ENCODE measurements at places on chromosomes 2 and 18.

- DNase-seq, result no peak
Measured at GRCh38 chr2:144414324-144414845, 105.5 kb downstream of the ZEB2 start.

- no peak for DNase-seq
Measured at GRCh38 chr2:109304242-109304641, 175.2 kb downstream of the SH3RF3 start.

GRCh38 chr18:46679846-46680598 is 23.0 kb upstream of the LOXHD1 start:
- no peak for DNase-seq

DNA sequence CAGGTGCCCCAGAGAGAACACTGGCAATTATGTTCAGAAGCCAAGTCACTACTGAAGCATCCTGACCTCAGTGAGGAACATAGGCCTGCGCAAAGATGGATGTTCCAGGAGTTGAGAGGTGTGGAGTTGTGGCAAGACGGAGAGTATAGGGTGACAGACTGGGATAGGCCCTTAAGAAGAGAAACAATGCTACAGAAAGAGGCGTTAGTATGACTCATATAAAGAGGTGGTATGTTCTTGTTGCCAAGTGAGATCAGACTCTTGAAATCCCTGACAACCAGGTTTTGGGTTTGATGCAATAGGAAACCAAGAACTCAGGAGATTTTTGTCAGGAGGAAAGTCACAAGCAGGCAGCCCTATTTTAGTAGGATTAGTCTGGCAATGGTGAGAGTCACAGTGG is 185.6 kb downstream of the RIT2 start:
- DNase-seq, result no peak

GRCh38 chr18:54532222-54532621 is 58.8 kb upstream of the DYNAP start:
- DNase-seq, result no peak

- no peak for DNase-seq
Measured at GRCh38 chr2:222318712-222319585, 20.2 kb upstream of the PAX3 start.

- no peak for DNase-seq
Measured at GRCh38 chr18:8871489-8871888, 166.1 kb downstream of the MTCL1 start.

GRCh38 chr2:141508086-141508752 is 622.6 kb downstream of the LRP1B start:
- DNase-seq, result no peak

DNA sequence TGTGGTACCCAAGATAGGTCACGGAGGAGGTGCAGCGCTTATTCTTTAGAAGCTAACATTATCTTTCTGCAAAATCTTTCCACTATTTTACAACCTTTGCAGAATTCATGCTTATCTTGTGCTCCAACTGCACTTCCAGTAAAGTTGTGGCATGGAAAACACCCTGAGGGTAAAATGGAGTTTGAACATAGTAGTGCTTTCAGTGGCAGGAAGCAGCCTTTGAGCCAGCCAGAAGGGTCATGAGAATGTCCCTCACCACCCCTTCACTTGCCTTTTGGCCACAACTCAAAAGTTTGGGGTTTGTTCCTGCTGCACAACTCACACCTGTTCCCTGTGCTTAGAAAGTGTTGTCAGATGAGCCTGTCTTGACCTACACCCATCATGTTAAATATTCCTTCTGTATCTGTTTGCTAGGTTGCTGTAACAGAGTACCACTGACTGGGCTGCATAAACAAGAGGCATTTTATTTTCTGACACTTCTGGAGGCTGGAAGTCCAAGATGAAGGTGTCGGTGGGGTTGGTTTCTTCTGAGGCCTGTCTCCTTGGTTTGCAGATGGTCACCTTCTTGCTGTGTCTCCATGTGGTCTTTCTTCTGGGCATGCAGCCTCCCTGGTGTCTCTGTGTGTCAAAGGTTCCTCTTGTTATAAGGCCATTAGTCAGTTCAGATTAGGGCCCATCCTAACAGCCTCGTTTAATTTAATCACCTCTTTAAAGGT is 194.1 kb downstream of the SMAD7 start:
- no peak for DNase-seq

DNA sequence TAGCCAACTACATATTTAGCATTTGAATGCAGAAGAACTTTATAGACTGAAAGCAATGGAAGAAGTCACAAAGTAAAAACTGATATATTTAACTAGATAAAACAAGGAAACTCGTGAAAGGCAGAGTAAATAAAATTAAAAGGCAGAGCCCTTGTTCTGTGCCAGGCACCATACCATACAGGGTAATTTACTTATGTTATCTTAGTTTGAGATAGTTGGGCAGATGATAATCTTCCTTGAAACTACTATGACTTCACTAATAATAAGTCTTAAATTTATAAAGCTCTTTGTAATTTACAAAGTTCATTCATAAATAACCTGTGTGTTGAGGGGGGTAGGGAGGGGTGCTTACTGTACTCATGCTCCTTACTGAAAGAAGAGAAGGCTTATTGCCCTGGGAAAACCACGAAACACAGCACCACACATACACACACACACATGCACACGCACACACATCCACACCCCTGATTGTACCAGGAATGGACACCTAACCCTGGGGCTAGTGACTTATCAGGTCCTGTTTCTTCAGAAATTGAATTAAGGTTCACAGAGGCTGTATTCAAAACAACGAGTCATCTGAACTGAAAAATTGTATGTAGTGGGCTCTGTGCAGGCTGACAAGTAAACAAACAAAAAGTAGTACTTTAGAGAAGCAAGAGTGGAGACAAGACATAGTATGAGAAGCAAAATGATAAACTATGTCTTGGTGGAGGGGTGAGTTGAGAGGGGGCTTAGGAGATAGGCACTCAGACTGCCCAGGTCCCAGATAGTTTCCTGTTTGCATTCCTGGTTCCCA is 38.1 kb downstream of the AGFG1 start:
- no peak for DNase-seq

DNA sequence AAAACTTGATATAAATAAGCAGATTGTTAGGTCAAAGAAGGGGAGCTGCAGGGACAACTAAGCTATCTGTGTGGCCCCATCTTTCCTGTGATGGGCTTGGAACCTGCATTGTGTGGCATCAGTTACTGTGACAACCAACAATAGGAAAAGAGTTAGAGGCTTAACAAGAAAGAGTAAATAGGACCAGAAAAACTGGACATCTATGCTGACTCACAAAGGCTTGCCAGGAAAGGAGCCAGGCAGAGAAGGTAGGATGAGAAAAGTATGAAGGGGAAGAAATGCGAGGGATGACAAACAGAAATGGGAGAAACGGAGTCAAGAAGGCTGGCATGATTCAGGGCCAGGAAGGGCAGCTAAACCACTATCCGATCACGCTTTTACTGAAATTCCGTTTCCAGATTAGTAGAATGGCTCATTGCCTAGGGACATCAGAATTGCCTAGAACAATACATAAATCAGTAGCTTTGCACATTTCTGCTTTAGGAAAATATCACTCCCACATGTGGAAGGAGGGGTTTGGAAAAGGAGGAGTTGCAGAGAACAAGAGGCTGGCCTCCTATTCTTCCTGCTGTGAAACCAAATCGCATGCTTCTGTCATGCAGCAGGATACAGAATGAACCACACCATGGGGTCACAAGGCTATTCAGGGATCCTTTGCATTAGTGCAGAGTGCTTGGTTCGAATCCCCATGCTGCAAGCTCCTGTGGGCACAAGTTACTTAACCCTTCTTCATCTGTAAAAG is 7.3 kb downstream of the PLA2R1 start:
- DNase-seq, result no peak

GRCh38 chr2:173803449-173803848 is 161.7 kb downstream of the SP3 start:
- no peak for DNase-seq

GRCh38 chr18:61943175-61943964 is 50.6 kb upstream of the RNF152 start:
- no peak for DNase-seq

- DNase-seq, result no peak
Measured at GRCh38 chr18:28208712-28209265, 31.9 kb upstream of the CDH2 start.

DNA sequence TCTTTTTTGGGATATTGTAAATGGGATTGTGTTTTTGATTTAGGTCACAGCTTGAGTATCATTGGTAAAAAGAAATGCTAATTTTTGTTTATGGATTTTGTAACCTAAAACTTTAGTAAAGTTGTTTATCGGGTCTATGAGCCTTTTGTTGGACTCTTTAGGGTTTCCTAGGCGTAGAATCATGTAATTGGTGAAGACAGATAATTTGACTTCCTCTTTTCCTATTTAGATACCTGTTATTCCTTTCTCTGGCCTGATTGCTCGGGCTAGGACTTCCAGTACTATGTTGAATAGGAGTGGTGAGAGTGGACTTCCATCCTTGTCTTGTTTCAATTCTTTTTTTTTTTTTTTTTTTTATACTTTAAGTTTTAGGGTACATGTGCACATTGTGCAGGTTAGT is 149.0 kb downstream of the QPCT start:
- DNase-seq, result no peak

GRCh38 chr18:3383381-3383915 is 66.5 kb upstream of the TGIF1 start:
- no peak for DNase-seq

- DNase-seq, result no peak
Measured at GRCh38 chr2:192413812-192414681, 219.3 kb upstream of the TMEFF2 start.

DNA sequence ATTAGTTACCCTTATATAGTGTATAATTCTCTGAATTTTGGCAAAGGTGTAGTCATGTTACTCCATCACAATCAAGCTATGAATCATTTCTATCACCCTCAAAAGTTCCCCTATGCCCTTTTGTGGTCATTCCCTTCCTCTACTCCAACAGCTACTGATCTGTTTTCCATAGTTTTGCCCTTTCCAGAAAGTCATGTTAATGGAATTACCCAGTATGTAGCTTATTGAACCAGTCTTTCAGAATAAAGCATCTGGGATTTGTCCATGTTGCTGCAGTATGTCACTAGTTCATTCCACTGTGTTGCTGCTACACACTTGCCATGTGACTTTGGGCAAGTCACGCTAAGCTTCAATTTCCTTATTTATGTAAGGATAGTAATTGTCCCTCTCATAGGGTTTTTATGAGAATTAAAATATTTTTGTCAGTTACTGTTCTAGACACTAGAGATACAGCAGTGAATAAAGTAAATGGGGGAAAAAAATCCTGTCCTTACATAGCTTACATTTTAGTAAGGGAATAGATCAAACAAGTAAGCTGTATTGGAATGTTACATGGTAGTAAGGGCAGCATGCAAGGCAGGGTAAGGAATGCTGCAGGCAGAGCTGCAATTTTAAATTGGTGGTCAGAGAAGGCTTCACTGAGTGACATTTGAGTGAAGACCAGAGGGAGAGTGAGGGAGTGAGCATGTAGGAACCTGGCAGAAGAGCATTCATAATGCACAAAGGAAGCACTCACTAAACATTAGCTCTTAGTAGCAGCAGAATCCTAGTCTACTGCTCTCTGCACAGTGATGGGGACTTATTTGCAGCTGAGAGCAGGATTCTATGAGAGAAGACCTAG is 80.3 kb upstream of the TSPYL6 start:
- DNase-seq, result no peak

DNA sequence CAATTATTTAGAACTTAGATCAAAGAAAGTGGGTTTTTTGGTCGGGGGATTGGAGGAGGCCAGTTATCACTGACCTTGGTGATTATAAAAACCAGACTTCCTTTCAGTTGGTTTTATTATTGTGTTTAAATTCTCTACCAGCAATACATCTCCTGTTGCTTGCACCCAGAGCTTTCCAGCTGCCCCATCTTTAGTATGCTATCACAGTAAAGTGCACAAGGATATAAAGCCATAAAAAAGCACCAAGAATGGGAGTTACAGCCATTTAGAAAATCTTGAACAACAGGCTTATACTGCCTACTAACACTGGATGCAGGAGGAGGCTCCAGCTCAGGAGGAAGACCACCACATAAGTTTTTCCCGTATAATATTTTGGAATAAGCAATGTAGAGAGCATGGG is 148.7 kb upstream of the OSR1 start:
- DNase-seq, result no peak

- no peak for DNase-seq
Measured at GRCh38 chr18:69574401-69574800, 173.7 kb downstream of the DOK6 start.

- DNase-seq, result no peak
Measured at GRCh38 chr2:70551167-70551566, 2.5 kb downstream of the TGFA start.

DNA sequence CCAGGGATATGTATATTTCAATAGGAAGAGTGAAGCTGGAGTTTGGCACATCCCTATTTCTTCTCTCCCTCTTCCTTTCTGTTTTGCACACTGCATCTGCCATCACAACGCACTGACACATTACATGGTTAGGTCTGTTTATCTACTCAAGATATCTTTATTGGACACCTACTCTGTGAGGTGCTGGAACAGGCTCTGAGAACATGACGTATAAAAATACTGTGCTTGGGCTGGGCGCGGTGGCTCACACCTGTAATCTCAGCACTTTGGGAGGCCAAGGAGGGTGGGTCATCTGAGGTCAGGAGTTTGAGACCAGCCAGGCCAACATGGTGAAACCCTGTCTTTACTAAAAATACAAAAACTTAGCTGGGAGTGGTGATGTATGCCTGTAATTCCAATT is 653.3 kb downstream of the SLC4A3 start:
- DNase-seq, result no peak

DNA sequence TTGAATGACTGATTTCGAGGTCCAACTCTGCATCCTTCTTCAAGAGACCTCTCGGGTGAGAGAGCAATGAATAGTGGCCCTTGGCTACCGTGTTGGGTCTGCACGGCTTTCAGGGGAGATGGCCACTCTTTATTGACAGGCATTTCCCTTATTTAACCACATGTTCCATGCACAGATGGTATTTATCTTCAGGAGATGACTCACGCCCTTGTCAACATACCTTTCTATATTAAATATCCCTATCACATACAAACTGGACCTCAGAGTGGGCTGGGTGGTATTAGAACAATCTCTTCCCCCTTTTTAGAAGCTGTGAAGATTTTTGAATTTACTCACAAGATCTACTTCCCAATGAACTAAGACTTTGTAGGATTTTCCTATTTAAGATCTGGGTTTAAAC is 109.6 kb upstream of the CDC42EP3 start:
- DNase-seq, result no peak

GRCh38 chr2:231068525-231069222 is 12.0 kb downstream of the PSMD1 start:
- DNase-seq, result no peak

- no peak for DNase-seq
Measured at GRCh38 chr18:28995319-28995718, 818.4 kb upstream of the CDH2 start.

GRCh38 chr2:152740743-152741328 is 22.4 kb downstream of the ARL6IP6 start:
- DNase-seq, result no peak

GRCh38 chr2:38154395-38154794 is 78.4 kb upstream of the CYP1B1 start:
- no peak for DNase-seq
